ENCODE measurements at places on chromosomes 5 and 9. TPM values are rescaled to one million over a fixed set of nuclear protein-coding genes. Genes with fewer than 3 reads are reported as not detected.

CENPK gene
- 1.5 TPM for total RNA-seq

C9 gene
- not detected for total RNA-seq

SNCAIP gene
- total RNA-seq: not detected

SLC6A3 gene
- total RNA-seq: not detected

DND1 gene
- 0.52 TPM for total RNA-seq

RBM18 gene
- 25.2 TPM for total RNA-seq

IL5 gene
- not detected for total RNA-seq

SLF1 gene
- total RNA-seq: 14.3 TPM

ADRA1B gene
- 9.2 TPM for total RNA-seq

OTP gene
- total RNA-seq: not detected

EQTN gene
- total RNA-seq: not detected

GPX3 gene
- total RNA-seq: 5.6 TPM

SREK1IP1 gene
- 7.0 TPM for total RNA-seq

TRIM41 gene
- total RNA-seq: 13.4 TPM

EFNA5 gene
- total RNA-seq: 8.2 TPM

CYLC2 gene
- total RNA-seq: not detected

NUDT12 gene
- 26.7 TPM for total RNA-seq

GRAMD2B gene
- total RNA-seq: 94.9 TPM

CDH9 gene
- total RNA-seq: not detected

SLC1A1 gene
- total RNA-seq: 0.57 TPM

DOCK8 gene
- total RNA-seq: 2.1 TPM

NUTM2F gene
- total RNA-seq: not detected

Measured in myocyte (in vitro differentiated cells).